ENCODE measurements at places on chromosomes 3 and 15.

DNA sequence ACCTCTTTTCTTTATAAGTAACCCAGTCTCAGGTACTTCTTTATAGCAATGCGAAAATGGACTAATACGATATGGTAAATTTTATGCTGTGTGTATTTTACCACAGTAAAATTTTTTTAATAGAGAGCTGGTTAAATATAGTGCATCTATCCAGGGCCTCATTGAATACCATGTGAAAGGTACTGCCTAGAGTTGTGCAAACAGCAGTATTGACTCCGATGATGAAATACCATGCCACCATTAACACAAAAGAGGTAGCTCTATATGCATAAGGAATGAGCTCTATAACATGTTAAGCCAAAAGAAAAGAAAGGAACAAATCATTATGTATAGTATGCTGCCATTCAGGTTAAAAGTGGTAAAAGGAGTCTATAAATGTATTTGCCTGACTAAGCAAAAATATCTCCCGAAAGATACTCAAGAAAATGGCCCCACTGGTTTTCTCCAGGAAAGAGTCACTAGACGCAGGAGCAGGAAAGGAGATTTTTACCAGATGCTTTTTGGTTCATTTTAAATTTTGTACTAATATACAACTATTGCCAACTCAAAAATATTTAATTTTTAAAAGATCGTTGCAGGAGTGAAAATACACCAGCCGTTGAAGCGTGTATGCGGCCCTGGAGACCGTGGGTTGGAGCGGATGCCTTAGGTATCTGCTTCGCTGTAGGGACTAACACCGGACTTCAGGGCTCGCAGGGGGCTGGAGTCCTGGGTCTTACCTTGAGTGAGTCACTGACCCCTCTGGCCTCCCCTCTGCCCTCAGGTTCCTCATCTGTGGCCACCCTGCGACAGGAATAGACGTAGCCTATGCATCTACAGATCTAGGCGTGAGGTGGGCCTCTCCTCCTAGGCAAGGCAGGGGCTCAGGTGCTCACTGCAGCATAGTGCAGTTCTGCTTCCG lies 120.1 kb downstream of the CHSY1 start:
- no peak for DNase-seq

- DNase-seq: no peak
Observed at GRCh38 chr3:182544542-182544941, 248.8 kb upstream of the ATP11B start.

DNA sequence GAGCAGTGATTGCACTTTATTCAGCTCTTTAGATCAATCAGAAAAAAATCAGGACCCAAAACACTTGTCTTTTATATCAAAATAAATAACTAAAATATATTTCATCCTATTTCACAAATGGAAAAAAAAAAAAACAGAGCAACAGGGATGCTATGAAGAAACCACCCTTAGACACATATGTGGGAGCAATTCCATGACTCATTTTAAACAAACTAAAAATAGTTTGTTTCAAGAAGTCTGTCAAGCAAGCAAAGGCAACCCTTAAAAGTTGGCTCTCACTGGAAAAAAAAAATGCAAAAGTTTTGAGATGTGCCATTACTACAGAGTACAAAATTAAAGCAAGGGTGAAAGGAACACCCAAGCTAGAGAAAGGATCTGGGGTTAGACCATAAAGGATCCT lies 5.7 kb downstream of the ATP13A3 start:
- no peak for DNase-seq

DNA sequence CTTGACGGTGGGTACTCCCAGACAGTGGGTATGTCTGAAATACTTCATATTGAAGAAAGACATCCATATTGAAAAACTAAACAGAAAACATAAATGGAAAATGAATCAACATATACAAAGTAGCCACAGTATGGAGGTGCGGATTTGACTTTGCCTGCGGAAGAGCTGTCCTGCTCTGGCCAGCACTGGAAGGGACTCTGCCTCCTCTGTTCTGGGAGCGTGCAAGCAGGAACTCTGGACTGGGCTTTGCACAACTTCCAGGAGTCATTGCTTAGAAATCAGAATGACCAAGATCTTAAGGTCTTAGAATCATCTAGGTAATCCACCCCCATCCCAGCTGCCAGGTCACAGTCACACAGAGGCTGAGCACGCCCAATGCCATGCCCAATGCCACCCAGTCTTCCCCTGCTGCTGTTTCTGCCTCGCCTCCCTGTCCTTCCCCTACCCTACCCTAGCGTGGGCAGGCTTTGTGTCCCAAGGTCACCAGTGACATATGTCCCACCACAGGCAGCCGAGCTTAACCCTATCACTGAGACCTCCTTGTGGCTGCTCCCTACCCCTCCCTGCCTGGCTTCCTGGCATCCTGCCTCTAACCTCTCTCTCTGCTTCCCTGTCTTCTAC lies 36.3 kb downstream of the CDC25A start:
- no peak for DNase-seq

DNA sequence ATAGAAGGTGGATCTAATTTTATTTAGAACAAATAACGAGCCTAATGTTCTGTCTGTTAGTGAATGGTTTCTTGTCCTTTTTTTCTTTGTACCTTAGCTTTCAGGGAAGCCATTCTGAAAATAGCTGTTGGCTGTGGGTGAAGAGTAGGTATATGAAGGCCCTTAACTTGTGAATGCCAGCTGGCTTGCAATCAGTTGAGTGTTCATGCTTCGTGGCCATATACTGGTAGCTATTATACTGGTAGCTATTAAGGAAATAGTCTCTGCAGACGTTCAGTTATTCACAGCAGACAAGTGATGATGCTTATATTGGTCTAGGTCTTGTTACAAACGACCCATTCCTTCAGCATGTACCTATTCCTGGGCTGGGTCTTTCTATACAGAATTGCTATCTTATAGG lies 18.8 kb downstream of the TRIM71 start:
- DNase-seq: no peak

DNA sequence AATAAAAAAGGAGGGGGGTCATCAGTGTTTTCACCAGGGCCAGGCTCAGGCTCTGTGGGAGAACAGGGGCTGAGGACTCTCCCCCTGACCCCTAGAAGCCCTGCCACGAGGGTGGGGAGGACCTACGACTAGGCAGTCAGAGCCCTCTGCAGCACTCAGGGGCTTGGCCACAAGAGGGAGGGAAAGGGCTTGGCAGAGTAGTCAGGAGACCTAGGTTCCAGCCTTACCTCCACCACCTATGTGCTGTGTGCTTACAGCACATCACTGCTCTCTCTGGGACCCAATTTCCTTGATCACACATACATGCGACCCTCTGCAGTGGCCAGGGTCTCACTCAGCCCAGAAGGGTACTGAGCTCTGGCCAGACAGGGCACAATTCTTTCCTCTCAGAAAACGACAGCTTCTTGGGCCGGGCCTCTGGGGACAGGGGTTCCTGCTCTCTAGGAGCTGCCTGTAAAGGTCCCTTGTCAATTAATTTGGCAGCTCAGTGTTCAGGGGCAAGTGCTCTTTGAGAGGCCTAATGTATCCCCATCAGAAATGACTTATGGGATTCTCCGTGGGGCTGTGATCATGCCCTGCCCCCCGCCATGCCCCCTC lies 16.4 kb upstream of the SKIC8 start:
- no peak for DNase-seq

DNA sequence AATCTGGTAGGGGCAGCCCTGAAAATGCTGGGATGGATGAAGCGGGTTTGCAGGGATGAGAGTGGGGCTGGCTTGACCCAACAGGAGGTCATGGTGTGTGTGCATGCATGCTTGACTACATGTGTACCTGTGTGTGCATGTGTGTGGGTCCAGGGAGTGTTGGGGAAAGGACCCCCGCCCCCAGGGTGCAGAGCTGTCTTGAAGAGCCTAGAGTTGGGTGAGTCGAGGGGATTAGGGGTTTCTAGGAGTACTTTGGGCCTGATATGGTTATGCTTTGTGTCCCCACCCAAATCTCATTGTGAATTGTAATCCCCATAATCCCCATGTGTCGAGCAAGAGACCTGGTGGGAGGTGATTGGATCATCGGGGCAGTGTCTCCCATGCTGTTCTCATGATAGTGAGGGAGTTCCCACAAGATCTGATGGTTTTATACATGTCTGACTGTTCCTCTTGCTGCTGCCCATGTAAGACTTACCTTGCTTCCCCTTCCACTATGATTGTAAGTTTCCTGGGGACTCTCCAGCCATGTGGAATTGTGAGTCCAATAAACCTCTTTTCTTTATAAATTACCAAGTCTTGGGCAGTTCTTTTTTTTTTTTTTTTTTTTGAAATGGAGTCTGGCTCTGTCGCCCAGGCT lies 5.2 kb upstream of the LCTL start:
- DNase-seq: no peak

DNA sequence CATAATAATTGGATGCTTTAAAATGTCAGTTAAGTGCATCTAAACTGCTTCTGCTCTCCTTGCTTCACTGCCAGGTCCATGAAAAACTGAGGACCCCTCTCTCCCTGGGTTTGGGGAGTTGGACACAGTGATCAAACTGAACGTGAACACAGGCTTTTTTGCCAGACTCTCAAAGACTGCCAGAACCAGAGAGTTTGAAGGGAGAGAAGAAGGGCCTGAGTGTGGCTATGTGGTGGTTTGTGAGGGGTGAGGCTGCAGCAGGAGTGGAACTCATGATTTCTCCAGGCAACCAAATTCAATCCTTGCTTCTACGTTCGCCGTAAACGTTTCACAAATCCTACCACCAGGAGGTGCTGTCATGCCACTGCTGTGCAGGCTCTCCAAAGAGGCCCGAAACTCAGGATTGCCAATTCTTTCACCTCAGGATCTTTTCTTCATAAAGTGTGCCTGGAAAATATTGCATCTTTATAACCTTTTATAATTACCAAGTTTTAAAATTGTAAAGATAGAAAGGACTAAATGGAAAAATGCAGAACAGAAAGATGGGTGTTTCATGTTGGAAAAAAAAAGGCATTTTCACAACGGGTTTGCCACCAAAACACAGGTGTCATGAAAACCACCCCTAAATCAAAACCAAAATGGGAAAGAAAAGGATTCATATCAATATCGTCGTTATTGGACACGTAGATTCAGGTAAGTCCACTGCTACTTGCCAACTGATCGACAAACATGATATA lies 19.7 kb downstream of the TM4SF4 start:
- no peak for DNase-seq

DNA sequence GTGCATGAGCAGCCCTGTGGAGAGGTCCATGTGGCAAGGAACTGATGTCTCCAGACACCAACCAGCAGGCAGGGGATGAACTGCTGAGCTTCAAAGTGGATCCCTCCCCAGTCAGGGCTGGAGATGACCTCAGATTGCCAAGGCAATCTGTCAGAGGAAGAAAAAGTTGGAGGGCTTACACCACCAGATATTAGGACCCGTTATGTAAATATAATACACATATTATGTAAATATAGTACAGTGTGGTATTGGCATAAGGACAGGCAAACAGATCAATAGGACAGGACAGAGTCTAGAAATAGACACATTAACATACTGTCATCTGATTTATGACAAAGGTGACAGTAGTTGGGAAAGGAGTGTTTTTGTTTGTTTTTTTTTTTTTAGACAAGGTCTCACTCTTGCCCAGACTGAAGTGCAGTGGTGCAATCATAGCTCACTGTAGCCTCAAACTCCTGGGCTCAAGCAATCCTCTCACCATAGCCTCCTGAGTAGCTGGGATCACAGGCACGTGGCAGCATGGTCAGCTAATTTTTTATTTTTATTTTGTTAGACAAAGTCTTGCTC lies 18.0 kb upstream of the RAB7A start:
- no peak for DNase-seq

GRCh38 chr3:190414297-190414696 lies 26.3 kb downstream of the CLDN16 start:
- no peak for DNase-seq

- DNase-seq: no peak
Observed at GRCh38 chr3:48863122-48863521, 15.4 kb upstream of the PRKAR2A start.

GRCh38 chr15:74723754-74724334 lies 1.5 kb downstream of the CYP1A1 start:
- DNase-seq: no peak

DNA sequence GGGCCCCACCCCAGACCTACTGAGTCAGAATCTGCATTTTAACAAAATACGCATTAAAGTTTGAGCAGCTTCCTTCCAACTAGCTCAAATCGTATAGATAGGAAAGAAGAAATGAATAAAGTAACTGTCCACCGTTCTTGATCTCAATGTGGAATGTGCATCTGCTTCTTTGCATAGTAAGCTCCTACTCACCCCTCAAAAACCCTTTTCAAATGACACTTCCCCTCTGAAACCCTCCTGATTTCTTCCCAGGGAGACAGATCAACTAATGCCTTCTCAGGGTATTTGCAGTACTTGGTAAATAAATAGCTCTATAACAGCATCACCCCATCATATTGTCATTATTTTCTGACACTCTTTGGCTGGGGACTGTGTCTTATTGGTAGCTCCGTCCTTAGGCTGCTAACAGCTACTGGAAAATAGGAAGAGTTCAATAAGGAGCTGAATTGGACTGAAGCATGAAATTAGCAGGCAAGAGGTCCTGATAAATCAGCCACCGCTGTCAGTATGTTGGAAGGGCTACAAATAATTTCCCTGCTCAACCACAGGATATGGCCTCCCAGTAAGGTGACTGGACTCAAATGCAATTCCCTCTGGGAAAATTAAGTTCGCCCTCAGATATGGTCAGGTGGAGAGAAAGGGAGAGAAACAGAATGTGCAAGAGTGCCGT lies 10.2 kb downstream of the OXTR start:
- no peak for DNase-seq

DNA sequence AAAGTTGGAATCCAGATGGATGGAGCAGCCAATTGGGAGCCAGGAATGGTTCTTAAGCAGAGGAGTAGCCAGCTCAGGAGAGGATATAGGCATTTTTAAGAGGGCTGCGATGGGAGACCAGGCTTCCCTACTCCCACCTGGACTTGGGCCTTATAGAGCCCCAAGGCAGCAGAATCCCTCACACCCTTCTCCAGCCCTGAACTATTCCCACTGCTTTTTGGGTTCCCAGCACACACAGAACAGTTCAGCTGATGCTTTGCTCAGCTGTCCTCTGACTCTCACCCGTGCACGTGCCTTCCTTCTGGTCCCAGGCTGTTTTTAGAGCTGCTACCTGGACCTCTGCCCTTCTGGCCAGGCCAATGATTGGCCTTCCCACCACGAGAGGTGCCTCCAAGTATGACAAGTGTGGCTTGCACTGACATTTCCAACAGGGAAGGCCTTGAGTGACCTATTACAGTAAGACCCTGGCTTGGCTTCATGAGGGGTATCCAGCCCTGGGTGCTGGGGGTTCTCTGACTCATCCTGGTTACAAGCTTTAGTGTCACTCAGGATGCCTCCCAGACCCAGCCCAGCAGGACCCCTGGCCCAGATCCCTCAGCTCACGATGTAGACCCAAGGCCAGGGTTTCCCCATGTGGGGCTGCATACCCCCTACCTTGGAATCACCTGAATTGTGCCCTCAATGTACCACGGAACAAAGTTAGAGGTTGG lies 25.2 kb downstream of the NOX5 start:
- no peak for DNase-seq

- no peak for DNase-seq
Observed at GRCh38 chr3:24375947-24376384, 118.7 kb downstream of the THRB start.

GRCh38 chr3:172098698-172099494 lies 59.5 kb downstream of the FNDC3B start:
- no peak for DNase-seq

- DNase-seq: no peak
Observed at GRCh38 chr3:178078953-178079352, 457.3 kb upstream of the KCNMB2 start.

Data from effector memory CD4-positive, alpha-beta T cell (primary cell).